ENCODE measurements at places on chromosomes 1 and 21.

GRCh38 chr1:26788515-26788785 lies 700 bp downstream of the PIGV start:
- no peak for DNase-seq

DNA sequence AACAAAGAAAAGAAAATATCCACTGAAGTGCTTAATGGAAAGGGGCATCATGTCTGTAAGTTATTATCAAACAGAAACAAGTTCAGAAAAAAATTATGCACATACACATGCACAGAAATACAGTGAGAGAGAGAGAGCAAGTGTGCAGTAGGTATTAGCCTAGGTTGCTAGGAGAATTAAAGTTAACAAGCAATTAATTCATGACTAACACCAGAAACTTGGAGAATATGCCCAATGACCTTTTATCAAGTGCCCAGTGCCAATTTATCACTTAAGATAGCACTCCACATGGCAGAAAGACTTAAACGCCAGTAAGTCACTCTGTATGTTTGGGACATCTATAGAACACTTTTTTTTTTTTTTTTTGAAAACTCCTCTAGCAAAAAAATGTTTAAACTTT lies 56.2 kb upstream of the SLC16A1 start:
- DNase-seq: no peak

DNA sequence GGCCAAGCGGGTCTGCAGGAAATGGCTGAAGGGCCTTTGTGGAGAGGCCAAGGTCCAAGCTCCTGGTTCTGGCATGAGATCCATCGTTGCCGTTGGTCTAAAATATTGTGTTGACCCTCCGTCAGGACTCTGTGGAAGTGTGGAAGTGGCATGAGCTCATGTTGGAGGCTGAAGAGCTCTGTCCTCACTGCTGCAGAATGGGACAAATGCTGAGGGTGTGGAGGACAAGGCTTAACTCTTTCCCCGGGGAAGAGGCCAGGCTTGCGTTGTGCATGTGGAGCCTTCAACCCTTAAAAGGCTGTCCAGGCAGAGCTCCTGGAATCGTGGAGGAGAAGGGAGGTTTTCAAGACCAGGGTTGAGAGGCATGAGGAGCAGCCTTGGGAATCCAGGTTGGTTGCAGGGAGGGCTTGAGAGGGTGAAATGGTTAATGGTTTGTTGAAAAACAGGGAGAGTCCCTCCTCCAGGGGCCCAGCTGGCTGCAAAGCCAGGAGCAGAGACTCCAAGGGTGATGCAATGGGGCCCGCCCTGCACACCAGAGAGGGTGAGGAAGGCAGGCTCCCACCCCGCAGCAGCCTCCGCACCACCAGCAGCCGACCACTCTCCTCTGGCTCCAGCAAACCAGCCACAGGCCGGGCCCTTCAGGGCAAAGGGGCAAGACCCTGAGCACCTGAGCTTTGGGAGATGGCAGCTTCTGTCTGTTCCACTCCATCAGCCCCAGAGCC lies 6.7 kb upstream of the AHCYL1 start:
- no peak for DNase-seq

GRCh38 chr1:25486602-25487001 lies 55.9 kb downstream of the MACO1 start:
- no peak for DNase-seq

All from activated naive CD4-positive, alpha-beta T cell (primary cell).